Activated T-cell treated with anti-CD3 and anti-CD28 coated beads for 1 hour (primary cell): ENCODE measurements at places on chromosomes 7 and 10.
A peak's percentile ranks its signal among the peaks of the same experiment; 100 is the strongest.

DNA sequence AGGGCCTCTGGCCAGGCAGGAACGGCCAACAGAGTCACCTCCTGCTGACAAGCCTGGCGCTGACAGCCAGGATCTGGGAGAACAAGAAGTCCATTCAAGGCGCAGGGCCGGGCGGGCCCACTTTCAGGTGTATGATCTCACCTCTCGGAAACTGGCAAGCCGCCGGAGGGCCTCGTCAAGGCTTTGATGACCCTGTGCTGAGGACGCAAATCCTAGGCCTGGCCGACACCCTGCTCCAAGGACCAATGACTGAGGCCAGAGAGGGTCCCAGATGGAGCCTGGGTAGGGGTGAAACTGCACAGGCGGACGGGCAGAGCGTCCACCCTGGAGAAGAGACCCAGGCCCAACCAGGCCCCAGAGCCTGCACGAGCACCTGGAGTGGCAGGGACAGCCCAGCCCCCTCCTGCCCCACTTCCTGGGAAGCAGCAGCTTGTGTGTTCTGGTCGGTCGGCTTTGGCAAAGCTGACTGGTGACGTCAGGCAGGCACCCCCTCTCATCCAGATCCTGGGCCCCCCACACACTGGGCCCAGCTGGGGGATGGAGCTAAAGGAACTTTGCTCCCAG lies 30.6 kb downstream of the MYL10 start:
- no peak for DNase-seq

GRCh38 chr7:48158404-48158803 lies 12.9 kb upstream of the ABCA13 start:
- DNase-seq: no peak

- DNase-seq: peak; percentile 0
Measured at GRCh38 chr7:123748171-123748733, 551 bp downstream of the WASL start.

- no peak for DNase-seq
Measured at GRCh38 chr7:66747881-66748511, 7.5 kb downstream of the RABGEF1 start.

GRCh38 chr7:6168477-6168868 lies 104.0 kb downstream of the CYTH3 start:
- DNase-seq: no peak

- DNase-seq: no peak
Measured at GRCh38 chr10:97999066-97999922, 31.1 kb downstream of the CRTAC1 start.

- no peak for DNase-seq
Measured at GRCh38 chr7:5177060-5177459, 13.0 kb upstream of the WIPI2 start.

GRCh38 chr7:129368389-129368986 lies 65.7 kb upstream of the STRIP2 start:
- no peak for DNase-seq

- DNase-seq: no peak
Measured at GRCh38 chr10:95814011-95814727, 58.2 kb downstream of the ENTPD1 start.

DNA sequence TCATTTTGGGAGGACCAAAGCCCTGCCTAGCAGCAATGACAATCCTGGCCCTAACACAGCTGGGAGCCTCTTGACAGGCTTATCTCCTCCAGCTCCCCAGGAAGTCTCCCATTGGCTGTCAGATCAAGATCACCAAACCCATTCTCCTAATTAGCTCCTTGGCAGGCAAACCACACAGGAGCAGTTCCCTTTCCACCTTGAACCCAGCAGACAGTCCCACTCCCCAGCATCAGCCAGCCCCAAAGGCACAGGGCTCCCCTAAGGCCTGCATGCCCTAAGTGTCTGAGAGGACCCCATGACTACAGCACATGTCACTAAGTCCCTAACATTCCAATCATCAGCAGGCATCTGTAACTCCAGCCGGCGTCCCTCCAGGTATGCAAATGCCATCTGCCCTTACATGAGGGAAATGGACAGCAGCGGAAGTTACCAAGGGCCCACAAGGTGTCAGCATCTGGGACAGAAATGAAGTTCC lies 348.5 kb downstream of the KCNMA1 start:
- DNase-seq: no peak

DNA sequence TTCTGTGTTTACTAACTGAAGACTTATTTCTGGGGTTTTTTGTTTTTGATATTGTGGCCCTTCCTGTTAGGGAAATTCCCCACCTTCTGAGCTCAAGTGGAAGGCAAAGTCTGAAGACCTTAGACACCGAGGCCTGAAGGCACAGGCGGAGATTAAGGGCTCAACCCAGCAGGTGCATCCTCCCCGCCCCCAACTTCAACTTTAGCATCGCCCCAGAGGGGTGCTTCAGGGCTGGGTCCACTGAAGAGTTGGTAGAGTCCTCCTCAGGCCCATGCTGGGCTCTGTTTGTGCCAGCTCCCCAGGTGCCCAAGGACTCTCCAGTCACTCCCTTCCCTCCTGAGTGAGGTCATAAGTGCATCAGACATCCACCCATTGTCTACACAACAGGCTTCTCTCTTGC lies 9.4 kb upstream of the PPIA start:
- no peak for DNase-seq

DNA sequence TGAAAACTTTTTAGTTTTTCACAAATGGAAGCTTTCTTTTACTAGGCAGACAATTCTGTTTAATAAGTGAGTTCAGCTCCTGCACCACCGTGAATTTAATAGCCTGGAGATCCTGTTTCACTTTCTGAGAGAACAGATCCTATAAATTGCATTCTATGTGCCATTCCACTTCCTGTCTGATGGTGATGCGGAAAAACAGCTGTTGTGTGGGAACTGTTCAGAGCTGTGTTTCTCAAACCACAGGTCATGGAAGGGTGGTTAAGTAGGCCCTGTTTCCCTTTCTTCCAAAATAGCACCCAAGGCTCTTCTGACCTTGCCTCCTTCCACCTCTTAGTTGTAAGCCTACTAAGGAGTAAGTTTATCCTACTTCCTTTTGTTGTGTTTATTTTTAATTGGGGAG lies 97.2 kb upstream of the DKK1 start:
- no peak for DNase-seq

GRCh38 chr7:156666368-156667109 lies 26.0 kb downstream of the RNF32 start:
- no peak for DNase-seq

GRCh38 chr10:3811291-3811870 lies 26.4 kb upstream of the KLF6 start:
- DNase-seq: no peak

DNA sequence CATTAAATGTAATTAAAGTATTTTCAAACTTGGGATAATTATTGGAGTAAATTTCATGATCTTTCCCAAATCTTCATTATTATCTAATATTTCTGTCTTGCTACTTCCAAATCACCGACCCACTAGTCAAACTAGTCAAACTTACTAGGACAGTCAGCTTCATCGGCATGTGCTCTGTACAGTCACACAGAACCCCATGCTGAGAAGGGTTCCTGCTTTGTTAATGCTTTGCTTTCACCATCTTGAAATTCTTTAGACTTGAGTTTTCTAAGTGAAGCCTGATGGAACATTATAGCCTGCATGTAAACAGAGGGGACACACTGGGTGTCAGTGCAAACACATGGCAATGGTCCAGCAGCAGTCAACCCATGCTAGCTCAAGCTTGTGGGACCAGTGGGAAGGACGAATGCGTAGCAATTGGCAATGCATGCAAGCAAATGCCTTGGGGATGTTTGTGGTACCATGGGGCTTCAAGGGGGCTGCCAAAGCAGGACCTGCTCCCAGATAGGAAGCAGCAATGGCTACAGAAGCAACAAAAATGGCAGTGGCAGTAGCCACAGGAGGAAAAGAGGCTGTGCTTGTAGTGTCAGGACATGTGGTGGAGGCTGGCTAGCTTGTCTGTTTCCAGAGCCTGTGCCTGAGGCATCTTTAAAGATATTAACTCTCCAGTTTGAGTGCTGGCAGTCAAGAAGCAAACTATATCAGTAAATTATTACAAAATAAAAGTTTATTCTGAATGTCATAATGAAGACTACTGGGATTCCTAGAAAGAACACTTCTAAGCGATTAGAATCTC lies 441.1 kb upstream of the SEMA3D start:
- DNase-seq: no peak

- DNase-seq: no peak
Measured at GRCh38 chr10:69009360-69009759, 20.8 kb downstream of the KIFBP start.

DNA sequence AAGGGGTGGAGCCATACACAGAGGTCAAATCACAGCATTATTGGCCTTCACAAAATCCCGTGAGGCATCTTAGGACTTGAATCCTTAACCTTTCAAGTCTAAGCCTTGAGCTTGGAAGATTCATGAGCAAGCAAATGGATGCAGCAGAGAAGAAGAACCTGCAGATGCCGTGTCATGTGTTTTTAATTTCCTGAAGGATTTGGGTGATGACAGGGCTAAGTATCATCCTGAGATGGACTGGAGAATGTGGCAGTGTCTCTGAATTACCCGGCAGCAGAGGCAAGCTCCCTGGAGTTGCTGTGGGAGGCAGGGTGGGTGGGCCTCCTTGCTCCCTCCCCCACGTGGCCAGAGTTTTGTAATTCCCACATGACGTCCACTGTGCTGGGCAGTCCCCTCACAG lies 50.8 kb downstream of the GCC1 start:
- no peak for DNase-seq
